Effector memory CD4-positive, alpha-beta T cell (primary cell): ENCODE measurements at places on chromosomes 4 and X.

- H3K36me3 ChIP-seq = no peaks in the 10 kb centered on the region
- no peak for DNase-seq
- H3K4me3 ChIP-seq = no peak overlapping the region
- no peaks in the 10 kb centered on the region for H3K27me3 ChIP-seq
Measured at GRCh38 chrX:11180571-11180970, 69.4 kb downstream of the HCCS start.

GRCh38 chrX:45747905-45748304 lies 547.2 kb upstream of the DIPK2B start:
- H3K4me3 ChIP-seq = no peak overlapping the region
- H3K36me3 ChIP-seq = no peaks in the 10 kb centered on the region
- H3K27me3 ChIP-seq = no peaks in the 10 kb centered on the region
- H3K4me1 ChIP-seq = peaks cover 2% of the 10 kb centered on the region

DNA sequence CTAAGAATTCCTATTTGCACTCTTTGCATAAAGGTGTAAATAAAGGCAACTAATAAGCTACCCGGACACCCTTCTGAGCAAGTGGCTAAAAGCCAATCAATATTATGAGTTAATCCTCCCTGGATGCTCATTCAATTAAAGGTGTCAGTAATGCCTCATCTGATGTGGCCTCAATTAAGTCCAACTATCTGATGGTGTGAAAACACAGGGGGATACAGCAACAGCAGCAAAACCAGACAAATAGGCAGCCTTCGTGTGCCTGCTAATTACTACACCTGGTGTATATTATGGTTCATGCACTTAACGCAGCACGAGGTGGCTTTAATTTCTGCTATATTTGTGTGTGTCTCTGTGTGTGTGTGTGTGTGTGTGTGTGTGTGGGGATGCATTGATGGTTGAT lies 244.4 kb downstream of the DCLK2 start:
- no peaks in the 10 kb centered on the region for H3K4me1 ChIP-seq
- DNase-seq = no peak
- no peaks in the 10 kb centered on the region for H3K27me3 ChIP-seq
- peaks cover 5% of the 10 kb centered on the region for H3K36me3 ChIP-seq
- H3K4me3 ChIP-seq = no peak overlapping the region

- no peak for DNase-seq
- no peak overlapping the region for H3K4me3 ChIP-seq
- no peak overlapping the region for H3K27ac ChIP-seq
- no peaks in the 10 kb centered on the region for H3K4me1 ChIP-seq
Measured at GRCh38 chr4:36172656-36173055, 71.7 kb downstream of the ARAP2 start.

GRCh38 chr4:143421609-143422008 lies 84.9 kb downstream of the GAB1 start:
- no peak overlapping the region for H3K27ac ChIP-seq
- no peaks in the 10 kb centered on the region for H3K27me3 ChIP-seq
- H3K36me3 ChIP-seq = no peaks in the 10 kb centered on the region
- H3K4me3 ChIP-seq = no peak overlapping the region
- DNase-seq = no peak
